ENCODE measurements at places on chromosomes 13 and 19. TPM values are rescaled to one million over a fixed set of nuclear protein-coding genes. Genes with fewer than 3 reads are reported as not detected.

Gene RNF17
- polyA plus RNA-seq, result 0.04 TPM

Gene SYNGR4
- polyA plus RNA-seq, result not detected

Gene LYL1
- 0.29 TPM for polyA plus RNA-seq

Gene SHISA2
- polyA plus RNA-seq, result not detected

Gene PBX4
- polyA plus RNA-seq, result 0.63 TPM

Gene CGB8
- not detected for polyA plus RNA-seq

- DNase-seq, result no peak
These were observed 5.2 kb upstream of the KBTBD7 start for GRCh38 chr13:41199526-41199925.

- DNase-seq, result no peak
These were observed 13.2 kb downstream of the ING1 start for GRCh38 chr13:110726726-110727125.

- DNase-seq, result no peak
These were observed 2.6 kb downstream of the RNF225 start for GRCh38 chr19:58398087-58398486.

GRCh38 chr13:25109341-25109740 is 13.4 kb downstream of the PABPC3 start:
- no peak for DNase-seq

DNA sequence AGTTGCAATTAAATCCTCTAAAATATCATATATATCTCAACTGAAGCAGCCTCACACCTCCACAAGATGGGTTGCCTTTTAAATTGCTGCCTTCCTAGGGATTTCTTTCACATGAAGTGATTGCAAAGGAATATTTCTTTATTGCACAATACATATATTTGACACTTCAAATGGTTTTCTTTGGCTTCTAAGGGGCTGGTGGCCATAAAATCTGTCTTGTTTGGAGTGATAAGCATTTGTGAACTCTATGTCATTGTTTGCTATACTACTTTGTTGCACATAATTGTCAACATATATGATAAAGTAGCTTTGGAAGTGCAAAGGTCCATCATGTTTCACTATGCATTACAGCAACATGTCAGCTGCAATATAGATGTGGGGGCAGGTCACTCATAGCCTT is 2380.9 kb downstream of the PCDH9 start:
- DNase-seq, result no peak

DNA sequence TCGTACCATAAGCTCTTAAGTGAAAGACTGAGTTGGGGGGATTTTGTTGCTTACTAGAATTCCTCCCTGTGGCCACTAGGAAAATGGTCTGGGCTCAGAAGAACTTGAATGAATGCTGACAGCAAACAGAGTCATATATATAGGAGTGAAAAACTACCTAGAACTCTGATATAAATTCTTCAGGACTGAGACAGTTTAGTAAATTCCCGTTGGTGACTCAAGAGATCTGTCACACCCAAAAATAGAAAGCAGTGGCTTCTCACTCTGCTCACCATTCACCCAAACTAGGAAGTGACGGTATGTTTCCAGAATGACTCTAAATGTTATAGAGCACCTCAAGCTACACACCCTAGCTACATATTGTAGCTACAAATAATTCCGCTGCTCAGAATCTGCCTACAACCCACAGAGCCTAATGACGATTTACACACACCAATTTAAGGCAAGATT is 116.2 kb downstream of the TBC1D4 start:
- DNase-seq, result peak; percentile 29

GRCh38 chr19:16133818-16134217 is 9.7 kb upstream of the HSH2D start:
- DNase-seq, result no peak

- peak; percentile 43 for DNase-seq
These were observed at the start of gene ZNF418 for GRCh38 chr19:57934820-57935665. Gene ZNF418 (minus strand): TSS chr19:57935402. CDS start chr19:57933822, 1,580 bp downstream.

DNA sequence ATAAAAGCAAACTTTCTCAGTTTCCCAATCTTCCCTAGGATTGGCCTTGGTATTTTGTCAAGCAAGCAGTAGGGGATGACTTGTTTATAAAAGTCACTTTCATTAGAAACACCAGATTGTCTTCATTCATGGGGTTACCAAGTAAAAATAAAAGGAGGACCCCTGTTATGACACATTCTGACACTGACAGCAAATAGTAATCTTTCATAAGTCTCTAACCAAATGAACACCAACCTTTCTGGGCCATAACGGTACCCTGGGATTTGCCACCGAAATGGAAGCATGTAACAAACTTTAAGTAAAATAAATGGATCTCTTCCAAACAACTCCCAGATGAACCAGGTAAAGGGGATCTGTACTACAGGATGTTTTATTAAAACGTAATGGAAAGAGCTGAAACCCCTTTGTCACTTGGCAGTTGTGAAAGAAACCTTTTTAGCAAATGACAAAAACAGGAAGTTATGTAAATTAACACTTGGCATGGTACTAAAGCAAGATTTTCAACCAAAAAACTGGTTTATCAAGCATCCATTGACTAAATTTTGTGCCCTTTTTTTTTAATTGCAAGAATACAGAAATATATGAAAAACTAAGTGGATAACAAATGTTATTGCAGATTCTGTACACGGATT is 335.6 kb downstream of the RBM26 start:
- no peak for DNase-seq
